ENCODE measurements at places on chromosomes 3 and 15.

GRCh38 chr3:10299679-10300078, 6.9 kb upstream of the GHRL start:
- no peak for DNase-seq

- DNase-seq = no peak
Measured at GRCh38 chr3:196272826-196273225, 14.7 kb downstream of the PCYT1A start.

- DNase-seq = no peak
Measured at GRCh38 chr3:145650170-145650569, 510.8 kb downstream of the PLOD2 start.

DNA sequence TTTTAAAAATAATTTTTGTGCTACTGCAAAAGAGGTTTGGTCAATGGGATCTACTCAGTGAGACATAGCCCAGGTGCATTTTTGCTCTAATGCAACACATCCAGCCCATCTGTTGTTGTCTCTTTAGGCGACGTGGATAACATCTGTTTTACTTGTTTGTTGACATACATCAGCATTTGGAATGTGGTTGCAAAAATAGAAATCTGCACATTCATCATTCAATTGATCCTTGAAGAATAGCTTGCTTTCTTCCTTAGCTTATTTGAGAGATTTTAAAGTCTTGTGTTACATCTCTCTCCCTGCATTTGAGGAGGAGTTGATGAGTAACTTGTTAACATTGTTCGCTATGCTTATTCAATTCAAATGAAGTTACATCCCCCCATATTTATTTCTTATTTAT, 1202.3 kb downstream of the NSUN3 start:
- DNase-seq = no peak

DNA sequence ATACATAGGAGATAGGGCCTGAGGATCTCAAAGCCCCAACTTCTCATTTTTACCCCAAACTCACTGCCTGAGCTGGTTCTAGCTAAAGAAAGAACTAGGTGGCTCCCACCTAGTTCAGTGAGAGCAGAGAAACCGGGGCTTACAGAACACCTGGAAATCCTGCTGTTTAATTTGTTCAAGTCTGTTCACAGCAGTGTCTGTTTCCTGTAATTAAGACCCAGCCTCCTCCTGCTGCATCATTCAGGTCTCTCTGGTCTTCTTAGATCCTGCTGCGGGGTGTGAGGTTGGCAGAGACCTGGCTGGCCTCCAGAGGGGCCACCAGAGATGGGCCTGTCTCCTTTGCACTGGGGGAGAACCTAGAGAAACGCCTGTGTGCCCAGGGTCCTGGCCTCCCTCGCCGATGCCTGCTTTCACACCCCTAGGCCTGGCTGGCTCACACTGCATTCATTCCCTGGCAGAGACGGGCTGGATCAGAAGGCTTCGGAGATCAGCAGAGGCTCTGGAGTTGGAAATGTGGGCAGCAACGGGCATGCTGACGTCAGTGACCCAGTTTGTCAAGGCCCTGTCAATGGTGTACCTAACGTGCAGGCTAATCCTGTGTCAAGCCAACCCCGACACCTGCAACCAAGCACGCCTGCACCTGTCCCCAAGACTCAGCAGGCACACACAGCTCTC, 4.9 kb upstream of the CHRNA3 start:
- DNase-seq = no peak

GRCh38 chr3:11589706-11590105, 54.0 kb downstream of the VGLL4 start:
- DNase-seq = no peak

DNA sequence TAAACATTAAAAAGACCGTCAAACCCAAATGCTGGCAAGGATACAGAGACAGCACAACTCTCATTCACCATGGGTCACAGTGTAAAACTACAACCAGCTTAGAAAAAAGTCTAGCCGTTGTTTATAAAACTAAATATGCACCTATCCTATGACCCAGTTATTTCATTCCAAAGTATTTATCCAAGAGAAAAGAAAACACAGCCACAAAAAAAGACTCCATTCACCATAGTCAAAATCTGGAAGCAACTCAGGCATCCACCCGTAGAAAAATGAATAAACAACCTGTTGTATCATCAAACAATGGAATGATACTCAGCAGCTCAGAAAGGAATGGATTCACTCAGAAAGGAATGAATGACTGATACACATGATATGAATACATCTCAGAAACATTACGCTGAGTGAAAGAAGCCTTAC, 28.6 kb downstream of the PLD1 start:
- DNase-seq = no peak

- no peak for DNase-seq
Measured at GRCh38 chr15:70252056-70252950, 154.6 kb upstream of the TLE3 start.

DNA sequence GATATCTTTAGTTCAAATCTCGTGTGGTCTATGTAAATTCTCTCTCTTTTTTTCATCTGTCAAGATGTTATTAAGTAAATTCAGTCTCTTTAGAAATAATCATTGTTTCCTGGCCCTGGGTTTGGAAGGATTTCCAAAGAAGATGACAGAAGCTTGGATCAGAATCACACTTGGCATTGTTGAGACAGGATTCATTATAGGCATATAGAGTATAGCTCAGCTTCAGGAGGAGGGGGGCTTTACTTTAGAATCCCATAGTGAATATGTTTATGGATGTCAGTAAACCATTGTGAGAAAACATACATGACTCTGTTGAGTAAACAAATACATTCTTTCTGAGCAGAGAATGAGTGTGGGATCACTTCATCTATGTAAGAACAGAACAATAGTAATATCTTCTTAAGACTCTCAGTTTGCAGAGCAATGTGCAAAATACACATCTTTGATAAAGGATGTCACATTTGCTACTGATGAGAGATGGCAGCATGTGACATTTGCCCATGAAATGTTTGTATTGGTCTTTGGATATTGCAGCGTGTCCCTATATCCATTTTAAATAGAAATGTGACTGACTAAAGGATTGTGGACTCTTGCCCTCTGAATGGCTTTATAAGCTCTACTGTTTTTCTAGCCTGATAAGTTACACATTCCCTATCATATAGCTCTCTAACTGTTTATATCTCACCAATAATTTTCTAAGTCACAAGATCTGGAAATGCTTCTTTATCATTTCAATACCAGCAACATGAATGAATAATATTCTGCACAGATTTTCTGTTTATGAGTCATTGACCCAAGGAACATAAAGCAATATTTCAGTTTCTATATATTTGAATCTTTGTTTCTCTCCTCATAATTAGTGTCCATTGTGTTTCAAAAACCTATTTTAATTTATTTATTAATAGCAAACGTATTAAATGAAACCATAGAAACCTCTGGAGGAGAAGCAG, 95.6 kb upstream of the THRB start:
- DNase-seq = no peak

DNA sequence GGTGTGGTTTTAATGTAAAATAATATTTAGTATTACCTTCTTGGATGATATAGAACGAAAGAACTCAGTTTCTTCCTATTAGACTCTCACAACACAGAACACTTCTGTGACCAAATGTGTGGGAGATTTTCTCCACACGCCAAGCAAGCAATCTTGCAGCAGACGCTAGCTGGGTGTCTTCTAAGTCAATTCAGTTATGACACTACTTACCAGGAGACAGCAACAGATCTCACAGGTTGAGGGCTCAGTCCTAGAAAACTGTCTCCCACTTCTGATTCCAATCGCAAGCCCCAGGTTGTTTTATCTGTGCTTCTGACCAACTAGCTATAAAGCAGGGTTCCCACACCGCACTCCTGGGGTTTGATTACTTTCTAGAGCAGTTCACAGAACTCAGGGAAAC, 41.2 kb downstream of the HERC1 start:
- no peak for DNase-seq

- no peak for DNase-seq
Measured at GRCh38 chr15:73362900-73363299, 5.9 kb downstream of the HCN4 start.

- no peak for DNase-seq
Measured at GRCh38 chr3:44721231-44722102, 8.0 kb upstream of the ZNF501 start.

GRCh38 chr15:64792282-64792681, 16.9 kb upstream of the RBPMS2 start:
- no peak for DNase-seq

DNA sequence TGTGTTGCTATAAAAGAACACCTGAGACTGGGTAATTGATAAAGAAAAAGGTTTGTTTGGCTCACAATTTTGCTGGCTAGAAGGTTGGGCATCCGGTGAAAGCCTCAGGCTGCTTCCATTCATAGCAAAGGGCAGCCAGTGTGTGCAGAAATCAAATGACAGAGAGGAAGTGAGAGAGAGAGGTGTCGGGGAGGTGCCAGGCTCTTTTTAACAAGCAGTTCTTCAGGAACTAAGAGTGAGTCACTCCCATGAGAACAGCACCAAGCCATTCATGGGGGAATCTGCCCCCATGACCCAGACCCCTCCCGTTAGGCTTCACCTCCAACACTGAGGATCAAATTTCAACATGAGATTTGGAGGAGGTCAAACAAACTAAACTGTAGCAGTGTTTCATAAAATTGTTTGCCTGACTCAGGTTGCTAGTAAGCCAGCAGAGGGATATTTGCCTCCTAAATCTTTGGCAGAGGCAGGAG, 4.5 kb upstream of the PARP15 start:
- no peak for DNase-seq

GRCh38 chr15:48962662-48963523, 826 bp downstream of the SHC4 start:
- peak; percentile 83 for DNase-seq

GRCh38 chr3:111749171-111750170, 109.6 kb upstream of the PHLDB2 start:
- no peak for DNase-seq

GRCh38 chr15:64180235-64180824, 17.5 kb upstream of the PPIB start:
- no peak for DNase-seq

DNA sequence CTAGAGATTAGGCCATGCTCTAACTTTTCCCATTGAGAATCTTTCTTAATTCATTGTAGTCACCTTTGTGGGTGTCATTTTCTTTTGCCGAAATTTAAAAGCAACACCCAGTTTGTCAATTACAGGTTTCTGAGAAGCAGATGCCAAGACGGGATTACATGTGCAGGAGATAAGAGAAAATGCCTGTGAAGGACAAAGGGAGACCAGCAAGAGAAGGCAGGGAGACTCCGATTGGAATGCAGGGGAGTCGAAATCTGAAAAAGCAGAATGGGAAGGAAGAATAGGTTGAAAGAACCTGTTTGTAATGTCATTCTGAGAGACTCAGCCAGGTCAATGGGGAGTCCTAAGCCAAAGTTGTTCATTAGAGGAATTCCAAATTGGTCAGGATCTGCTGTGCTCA, 3.6 kb upstream of the DPH6 start:
- no peak for DNase-seq

DNA sequence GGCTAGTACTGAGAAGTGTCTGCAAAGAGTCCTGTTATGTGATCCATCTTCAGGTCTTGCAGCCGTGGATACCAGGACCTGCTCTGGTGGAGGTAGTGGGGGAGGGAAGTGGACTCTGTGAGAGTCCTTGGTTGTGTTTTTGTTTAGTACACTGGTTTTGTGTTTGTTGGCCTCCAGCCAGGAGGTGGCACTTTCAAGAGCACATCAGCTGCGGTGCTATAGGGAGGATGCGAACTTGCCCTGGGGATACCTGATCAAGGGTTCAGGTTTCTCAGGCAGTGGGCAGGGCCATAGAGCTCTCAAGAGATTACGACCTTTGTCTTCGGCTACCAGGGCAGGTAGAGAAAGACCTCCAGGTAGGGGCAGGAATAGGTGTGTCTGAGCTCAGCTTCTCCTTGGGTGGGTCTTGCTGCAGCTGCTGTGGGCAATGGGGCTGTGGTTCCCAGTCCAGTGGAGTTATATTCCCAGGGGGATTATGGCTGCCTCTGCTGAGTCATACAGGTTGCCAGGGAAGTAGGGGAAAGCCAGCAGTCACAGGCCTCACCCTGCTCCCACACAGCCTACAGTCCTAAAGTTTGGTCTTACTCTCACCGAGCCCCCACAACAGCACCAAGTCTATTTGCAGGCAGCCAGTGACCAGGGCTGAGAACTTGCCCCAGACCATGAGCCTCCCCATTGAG, 132.8 kb upstream of the NPHP3 start:
- no peak for DNase-seq

DNA sequence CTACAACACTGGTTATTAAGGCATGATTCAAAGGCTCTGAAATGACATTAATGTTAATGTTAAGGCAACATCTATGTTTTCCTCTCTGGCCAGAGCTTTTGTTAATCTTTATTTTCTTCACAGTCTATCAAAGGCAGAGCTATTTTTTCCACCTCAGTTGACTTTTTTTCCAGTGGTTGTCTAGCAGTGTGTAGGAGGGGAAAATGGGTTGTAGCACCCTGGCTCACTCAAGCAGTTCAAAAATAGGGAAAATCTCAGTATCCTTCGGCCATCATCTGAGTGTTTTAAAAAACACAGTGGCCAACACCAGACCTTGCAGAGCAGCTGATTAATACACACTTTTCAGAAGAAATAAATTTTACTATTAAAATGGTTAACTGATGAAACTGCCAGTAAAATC, 21.4 kb downstream of the CBLB start:
- no peak for DNase-seq

DNA sequence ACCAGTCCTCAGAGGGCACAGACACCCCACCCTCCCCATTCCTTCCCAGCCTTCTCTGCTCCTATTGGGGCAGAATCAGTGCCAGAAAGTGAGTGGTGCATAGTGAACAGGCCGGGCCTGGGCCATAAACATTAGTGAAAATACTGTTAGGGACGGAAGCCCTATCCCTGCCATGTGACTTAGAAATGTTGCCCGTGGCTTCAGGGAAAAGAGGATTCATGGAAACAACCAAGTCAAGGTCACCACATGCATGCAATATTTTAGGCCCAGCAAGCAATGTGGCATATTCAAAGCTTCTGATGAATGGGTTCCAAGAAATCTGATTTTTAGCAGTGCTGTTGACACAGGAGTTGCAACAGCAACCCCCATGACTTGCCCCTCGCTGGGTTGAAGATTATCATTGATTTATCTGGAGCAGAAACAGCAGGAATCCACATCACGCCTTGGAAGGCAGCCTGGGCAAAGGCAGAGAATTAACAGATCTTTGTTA, 52.3 kb downstream of the CCNL1 start:
- DNase-seq = no peak

DNA sequence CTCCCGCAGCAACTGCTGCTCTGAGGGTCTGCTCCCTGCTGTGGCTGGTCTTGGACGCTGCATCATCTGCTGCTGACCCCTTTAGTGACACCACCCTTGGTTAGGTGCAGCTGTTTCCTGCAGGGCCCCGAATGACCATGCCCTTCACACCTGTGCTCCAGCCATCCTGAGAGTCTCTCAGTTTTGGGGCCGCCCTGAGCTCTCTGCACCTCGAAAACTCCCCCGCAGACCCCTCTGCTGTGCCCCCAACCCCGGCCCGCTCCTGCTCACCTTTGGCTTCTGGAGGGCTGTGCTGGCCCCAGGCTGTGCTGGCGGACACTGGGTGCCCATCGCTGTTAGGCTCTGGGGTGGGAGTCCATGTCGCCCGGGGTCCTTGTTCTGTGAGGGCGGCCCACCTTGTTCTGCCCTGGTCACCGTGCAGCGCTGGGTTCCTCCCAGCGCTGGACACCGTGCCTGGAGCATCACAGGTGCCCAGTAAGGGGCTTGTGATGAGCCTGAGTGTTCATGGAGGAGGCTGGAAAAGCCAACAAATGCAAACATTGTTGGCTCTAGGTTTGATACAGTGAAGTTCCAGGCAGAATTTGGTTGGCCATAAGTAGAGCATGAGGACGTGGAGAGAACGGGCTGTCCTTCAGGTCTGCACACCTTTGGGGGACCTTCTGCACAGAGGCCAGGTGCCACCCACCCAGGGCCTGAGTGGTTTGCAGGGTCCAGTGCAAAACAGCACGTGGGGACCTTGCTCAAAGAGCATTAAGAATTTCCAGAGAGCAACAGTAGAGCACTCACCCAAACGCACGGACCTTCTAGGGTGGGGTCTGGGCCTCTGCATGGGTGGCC, 12.3 kb downstream of the ABTB1 start:
- no peak for DNase-seq

Measured in right kidney (tissue), 9 donors.